ENCODE measurements at places on chromosomes 6 and 20.

- DNase-seq: no peak
Measured at GRCh38 chr20:11845340-11845739, 72.4 kb upstream of the BTBD3 start.

GRCh38 chr6:16476861-16477260 is 238.5 kb downstream of the GMPR start:
- no peak for DNase-seq

- DNase-seq: no peak
Measured at GRCh38 chr6:137493218-137494038, 766 bp downstream of the OLIG3 start.

GRCh38 chr20:3603108-3603507 is 60.1 kb downstream of the GFRA4 start:
- DNase-seq: no peak

GRCh38 chr6:101582792-101583191 is 189.3 kb downstream of the GRIK2 start:
- no peak for DNase-seq

DNA sequence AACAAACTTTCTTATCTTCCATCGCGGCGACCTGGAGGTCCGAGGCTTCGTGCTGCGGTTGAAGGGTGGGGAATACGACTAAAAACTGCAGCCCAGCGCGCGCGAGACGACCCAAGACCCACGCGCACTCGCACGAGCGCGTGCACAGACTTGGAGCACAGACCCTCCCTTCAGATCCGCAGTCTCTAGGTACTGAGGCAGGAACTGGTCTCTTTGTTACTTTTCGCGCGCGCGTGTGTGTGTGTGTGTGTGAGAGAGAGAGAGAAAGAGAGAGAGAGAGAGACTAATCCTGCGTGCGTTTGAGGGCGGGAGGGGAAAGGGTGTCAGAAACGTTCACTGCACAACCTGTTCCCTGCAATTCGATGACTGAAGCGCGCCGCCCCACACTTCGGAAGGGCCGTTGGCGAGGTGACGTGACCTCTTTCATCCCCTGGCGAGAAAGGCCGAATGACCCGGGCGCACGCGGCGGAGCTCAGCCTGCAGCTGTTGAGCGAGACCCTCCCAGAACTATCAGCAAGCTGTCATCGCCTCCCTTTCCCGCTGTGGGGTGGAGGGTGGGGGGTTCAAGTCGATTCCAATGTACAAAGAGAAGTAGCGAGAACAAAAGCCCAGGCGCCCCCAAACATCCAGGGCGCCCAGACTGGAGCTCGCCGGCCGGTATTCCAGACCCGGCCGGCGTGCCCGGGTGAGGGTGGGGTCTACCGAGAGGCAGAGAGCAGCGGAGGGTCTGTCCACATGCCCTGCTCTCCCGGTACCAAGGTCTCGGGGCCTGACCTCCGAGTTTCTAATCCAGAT is 1.5 kb upstream of the TUBB2B start:
- DNase-seq: no peak

- no peak for DNase-seq
Measured at GRCh38 chr6:108888052-108888451, 39.8 kb downstream of the ARMC2 start.

GRCh38 chr6:108853077-108853476 is 4.9 kb downstream of the ARMC2 start:
- DNase-seq: no peak

DNA sequence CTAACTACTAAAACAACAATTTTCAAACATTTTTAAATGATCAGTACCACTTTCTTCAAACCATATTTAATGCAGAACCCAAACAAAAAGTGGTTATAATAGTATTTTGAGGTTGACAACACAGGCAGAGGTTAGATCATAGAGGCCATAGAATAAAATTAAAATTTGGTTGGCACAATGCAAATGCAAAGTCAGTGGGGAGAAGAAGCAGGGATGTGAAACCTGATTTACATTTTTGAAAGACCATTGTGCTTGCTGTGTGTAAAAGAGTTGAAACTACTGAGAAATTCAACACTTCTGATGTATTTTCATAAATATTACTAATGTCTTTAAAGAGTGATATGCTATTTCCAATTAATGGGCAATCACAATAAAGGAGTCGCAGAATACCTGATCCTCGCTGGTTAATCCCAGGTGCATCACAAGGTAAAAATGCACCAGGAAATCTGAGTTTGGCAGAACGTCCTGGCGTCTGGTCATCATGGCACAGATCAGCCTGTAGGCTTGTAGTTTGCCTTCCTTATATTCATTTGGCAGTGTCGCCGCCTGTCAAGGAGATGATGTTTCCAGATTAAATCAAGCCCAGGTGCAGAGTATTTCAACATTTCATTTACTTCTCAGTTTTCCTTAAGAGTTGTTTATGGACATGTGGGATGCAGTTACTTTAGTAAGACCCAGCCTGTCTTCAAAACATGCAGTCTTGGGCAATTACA is 141.2 kb downstream of the RALGAPA2 start:
- DNase-seq: no peak

GRCh38 chr20:51084593-51085377 is 61.9 kb upstream of the KCNG1 start:
- DNase-seq: no peak

- no peak for DNase-seq
Measured at GRCh38 chr20:4434681-4435080, 287.0 kb upstream of the PRND start.

DNA sequence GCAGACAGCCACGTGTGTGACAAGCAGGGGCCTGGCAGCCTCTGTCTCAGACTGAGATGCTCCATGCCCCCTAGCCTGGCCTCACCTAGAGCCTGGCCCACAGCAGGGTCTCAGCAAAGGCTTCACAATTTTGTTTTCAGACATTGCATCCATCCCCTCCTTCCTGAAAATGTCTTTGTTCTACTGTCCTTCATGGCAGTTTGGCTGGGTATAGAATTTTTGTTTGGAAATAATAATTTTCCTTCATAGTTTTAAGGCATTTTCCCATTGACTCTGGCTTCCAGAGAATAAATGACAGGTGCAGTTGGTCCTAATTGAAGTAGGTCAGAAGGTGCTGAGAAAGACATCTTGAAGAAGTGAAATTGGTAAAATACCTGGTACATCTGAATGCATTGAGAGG is 216.2 kb downstream of the EYA2 start:
- no peak for DNase-seq

- no peak for DNase-seq
Measured at GRCh38 chr6:72721346-72721745, 99.5 kb downstream of the KCNQ5 start.

GRCh38 chr6:129853996-129854711 is 7.0 kb downstream of the TMEM244 start:
- no peak for DNase-seq

DNA sequence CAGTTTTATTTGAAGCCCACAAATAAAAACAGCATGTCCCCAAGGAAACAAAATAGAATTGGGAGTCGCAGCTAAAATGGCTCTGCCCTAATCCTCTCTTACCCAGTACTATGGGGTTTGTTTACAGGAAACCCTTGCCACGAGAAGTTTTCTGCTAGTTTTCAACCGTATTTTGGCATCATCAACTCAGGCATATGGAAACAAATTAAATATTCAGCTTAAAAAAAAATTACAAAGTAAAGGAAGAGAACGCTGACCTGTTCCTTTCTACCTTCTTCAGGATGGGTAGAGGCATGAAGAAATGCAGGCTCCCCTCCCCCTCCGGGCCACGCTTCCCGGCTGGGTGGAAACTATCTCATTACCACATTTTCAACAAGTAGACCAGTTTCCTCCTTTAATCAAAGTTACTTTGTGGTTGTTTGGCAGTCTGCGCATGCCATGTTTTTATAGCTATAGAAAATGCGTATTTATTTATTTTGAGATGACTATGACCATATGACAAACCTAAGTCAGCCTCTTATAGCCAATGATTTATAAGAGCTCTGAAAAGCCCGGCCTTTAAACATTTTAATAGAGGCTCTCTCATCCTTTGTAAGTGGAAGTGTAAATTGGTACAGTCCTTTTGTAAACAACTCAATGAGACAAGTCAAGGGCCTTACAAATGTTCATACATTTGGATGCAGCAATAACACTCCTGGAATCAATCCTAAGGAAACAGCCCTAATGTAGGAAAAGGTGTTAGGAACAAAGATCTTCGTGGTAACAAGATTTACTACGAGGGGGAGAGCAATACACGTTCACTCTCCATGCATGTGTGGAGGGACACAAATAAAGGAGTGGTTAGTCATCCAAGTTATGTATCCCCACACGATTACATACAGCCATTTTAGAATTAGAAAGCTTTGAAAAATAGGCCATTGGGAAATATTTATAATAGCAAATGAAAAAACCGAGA is 16.1 kb upstream of the ZNF217 start:
- peak; percentile 73 for DNase-seq

DNA sequence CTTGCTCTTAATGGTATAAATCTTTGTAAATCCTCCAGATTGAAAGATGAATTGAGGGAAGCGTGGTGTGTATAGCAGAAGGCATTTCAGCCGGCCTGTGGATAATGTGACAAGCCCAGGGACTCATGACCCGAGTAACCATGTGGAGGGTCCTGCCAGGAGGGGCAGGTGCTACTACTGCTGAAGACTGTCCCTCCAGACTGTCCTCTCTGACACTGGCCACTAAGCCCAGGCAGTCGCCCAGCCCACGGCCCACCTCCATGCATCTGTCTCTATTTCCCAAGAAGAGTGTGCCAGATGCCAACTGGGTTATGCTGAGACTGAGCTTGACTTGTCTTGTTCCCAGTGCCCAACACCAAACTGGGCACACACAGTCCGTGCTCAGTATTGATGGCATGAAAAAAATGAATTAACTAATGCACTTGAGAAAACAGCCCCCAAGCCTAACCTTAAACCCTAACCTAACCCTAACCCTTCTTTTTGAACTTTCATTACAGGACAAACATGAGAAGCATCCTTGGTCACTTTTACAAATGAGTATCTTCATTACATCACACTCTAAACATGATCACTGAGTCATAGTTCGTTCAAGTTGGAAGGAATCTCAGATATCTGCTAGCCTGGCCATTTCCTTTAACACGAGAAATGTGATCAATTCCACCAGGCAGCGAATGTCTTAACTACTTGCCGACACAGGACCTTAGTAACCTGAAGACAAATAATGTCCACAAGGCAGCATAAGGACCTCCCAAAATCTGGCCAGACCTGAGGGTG is 182.2 kb upstream of the RREB1 start:
- DNase-seq: no peak

DNA sequence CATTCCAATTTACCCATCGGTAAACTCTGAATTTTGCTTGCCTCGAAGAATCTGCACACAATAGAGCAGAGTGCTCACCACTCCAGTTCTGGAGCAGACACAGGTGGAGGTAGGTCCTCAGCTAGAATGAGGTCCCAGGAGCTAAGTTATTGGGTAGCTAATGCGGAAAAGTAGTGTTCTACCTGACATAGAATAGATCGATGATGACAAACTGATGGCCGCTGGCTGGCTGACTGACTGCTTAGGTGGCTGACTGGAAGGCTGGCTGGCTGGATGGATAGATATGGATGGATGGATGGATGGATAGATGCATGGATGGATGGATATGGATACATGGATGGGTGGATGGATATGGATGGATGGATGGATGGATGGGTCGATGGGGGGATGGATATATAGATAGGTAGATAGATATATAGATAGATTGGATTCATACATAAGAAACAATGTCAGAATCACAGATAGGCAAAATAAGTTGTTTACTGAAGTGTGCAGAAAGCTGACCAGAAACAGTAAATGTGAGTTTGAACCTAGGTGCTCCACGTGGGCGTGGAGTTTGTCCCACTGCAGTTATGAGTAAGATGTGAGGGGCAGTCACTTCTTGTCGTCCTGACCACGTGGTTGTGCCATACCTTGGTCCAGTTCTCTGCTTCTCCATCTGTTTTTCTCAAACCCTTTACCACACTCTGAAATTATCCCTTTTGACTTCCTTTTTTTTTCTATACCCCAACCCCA is 62.1 kb downstream of the TBXT start:
- no peak for DNase-seq

- no peak for DNase-seq
Measured at GRCh38 chr6:39812853-39813533, 20.8 kb downstream of the DAAM2 start.

DNA sequence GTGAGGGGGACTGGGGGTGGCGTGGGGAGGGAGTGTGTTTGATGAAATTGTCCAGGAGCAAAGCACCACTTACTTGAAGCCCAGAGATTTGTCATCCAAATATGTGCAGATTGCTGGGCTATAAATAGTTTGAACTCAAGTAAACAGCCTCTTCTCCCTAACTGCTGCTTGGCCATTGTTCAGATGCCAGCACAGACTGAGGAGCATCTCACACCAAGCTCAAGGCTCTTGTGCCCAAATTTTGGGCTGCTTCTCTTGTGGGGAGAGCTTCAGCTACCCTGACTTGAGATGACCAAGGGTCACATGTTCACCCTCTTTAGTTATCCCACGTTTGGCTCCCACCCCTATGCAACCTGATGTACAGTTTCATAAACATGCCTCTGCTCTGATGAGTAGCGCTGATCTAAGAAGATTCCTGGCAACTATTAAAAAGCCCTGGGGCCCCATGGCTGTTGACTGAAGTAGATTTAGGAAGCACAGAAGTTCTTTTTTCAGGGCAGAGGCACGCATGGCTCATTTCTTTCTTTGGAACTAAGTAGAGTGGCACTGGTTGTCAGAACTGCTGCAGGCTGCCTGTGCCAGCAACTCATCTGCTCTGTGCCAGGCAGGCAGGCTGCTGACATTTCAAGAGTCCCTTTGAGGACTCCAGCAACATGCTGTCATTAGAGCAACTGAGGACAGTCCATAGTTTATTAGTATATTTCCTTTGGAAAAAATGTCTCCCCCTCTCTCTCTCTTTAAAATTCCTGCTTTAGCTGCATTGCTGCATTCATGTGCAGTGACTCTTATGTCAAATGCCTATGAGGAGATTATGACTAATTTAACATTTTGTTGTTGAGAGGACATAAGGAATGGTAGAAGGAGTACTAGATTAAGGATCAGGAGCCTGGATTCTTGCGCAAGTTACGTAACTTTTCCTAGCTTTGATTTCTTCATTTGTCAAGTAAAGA is 9.6 kb upstream of the PKIG start:
- no peak for DNase-seq

GRCh38 chr6:79755967-79756366 is 124.8 kb downstream of the SH3BGRL2 start:
- DNase-seq: no peak

GRCh38 chr6:17405944-17406245 is 12.5 kb downstream of the CAP2 start:
- DNase-seq: no peak

DNA sequence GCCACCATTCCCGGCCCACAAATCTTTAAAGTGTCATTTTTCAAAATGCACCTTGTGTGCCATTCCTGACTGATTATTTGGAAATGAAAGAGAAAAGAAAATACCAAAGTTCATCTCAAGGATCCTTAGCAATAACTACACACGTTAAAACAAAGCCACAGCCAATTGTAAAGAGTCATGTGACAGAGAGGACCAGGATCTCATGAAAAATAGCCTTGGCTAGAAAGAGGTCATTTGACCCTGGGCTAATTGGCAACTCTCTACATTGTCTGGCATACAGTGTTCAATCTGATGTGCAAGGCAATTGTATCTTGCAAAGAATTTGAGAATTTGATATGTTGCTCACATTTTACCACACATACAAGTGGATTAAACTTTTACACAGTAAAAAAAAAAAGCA is 31.6 kb upstream of the HLA-G start:
- DNase-seq: no peak
